ENCODE measurements at places on chromosomes 3 and 15.

DNA sequence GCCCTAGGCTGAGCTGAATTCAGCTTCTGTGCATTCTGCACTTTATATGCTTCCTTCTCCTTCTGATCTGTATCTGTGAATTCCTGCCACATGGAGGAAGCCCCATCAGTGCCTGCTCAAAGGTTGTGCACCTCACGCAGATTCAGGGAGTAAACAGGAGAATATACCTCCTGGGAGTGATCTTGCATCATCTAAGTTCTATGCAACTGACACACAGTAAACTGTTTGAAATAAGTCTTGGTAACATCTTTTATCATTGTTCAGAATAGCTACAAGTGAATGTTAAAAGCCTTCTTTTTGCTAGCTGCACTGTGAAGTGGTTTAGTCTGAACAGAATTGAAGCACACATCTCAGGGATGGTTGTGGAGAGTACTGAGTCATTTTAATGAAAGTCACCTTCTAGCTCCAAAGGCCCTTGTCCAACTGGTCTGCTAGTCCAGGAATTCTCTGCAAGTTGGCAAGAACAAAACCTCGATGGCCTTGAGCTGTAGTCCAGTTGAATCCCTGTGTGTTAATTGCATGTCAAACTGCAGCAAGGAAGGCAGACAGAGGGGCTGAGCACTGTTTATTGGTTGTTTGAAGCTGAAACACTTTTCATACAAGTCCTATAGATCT, 215.0 kb downstream of the WNT5A start:
- no peak for DNase-seq

- no peak for DNase-seq
Measured at GRCh38 chr3:101632586-101632985, 44.3 kb downstream of the ZBTB11 start.

DNA sequence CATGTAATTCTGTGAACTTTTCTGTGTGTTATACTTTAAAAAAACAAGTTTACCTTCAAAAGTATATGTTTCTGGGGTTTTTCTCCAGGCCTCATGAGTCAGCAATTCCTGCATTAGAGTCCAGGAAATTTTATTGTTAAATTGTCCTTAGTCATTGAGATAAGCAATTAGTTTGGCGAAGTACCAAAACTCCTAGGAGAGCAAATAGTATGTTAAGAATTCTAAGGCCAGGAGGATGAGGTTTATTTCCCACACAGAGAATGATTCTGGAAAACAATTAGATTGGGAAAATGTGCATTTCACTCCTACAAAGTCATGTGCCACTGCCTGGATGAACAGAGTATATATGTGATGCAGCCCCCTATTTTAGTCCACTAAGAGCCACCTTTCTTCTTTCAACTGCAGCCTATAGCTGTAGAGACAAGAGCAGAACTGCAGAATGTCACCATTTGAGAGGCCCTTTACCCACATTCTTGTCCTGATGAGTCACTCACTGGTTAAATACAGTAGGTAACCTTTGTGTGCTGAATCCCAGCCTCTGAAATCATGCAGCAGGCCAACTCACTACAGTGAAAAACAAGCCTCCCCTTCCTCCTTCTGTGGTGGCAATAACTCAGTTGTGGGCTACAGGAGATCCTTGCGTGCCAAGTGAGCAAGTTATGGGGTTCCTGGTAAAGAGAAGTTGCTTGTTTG, 452.8 kb upstream of the THBS1 start:
- no peak for DNase-seq

DNA sequence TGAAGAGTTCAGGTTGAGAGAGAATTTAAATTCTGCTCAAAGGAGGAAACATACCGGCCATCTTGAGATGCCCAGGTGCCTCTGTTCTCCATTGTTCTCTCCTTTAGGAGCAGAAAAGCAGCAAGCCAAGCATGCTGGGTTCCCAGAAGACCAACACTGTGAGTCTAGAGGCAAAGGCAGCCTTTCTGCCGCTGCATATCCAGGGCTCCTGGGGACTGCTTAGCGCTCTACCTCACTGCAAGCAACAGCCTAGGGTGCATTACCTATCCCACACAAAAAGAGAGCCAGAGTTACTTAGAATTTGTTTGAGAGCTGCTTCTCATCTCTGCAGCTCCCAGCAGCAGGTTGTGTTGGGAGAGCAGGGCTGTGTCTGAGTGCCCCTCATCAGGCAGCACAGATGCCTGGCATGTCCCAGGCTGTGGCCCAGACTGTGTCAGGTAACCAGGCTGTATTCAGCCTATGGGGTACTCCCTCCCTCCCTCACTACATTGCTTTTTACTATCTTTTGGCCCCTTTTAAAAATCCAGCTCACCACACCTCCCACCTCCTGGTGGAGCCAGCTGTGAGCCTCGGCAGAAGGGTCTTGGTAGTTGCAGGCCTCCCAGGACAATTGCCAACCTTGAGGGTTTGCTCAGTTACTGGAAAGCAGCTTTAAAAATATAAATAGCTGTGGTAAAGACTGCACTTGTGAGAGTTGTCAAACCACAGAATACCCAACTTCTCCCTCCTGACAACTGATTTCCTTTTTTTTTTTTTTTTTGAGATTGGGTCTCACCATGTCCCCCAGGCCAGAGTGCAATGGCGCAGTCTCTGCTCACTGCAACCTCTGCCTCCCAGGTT, 30.2 kb downstream of the BCL2L10 start:
- no peak for DNase-seq

- DNase-seq = no peak
Measured at GRCh38 chr3:186453531-186453930, 90.6 kb downstream of the CRYGS start.

DNA sequence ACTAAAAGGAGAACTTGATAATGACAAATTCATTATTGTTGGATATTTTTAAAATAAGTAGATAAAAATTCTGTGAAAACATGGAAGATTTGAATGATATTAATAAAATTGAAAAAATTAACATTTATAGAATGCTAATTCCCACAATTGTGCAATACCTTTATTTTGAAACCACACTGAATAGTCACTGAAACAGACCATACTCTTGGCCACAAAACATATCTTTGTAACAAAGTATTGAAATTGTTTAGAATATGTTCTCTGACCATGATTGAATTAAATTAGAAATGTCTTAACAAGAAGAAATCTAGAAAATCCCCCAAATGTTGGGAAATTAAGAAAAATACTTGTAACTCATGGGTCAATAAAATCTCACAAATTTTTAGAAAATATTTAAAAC, 49.2 kb downstream of the ARHGAP11B start:
- DNase-seq = no peak

DNA sequence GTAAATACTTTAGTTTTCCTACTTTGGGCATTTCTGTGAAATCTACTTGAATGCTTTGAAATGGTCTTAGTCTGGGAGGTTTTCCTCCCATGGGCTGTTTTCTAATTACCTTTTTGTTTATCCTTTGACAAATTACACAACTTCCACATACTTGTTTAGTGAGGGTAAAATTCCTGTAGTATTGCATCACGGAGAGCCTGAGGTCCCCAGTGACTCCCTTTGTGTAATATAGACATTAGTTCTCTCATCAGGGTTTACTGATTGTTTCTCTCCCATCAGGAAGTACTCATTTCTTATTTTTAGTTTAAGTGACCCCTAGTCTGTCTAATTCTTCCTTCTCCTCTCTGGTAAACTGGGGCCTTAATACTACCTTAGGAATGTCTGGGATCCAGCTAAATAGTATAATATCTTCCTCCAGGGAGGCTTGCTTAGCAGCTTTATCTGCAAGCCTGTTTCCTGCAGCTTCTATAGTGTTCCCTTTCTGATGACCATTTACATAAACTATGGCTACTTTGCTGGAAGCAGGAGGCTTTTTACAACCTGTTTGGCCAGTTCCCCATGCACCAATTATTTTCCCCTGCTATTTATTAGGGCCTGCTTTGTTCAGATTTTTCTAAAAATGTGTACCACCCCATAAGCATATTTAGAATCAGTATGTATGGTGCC, 87.2 kb upstream of the XCR1 start:
- DNase-seq = no peak

DNA sequence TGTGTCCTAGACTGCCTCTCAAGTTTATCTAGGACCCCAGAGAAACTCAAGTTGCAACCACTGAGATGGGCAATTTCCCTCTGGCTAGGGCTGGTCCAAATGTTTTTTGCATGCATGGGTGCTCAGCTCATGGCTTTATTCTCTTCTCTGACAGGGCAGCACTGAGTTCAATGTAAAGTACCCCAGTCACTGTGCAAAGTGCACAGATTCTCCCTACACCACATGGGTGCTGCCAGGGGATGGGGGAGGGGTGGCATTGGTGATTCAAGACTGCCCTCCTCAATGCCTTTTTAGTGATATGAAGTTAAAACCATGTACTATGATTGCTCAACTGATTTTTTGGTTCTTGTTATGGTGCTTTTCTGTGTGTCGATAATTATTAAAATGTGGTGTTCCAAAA, 14.8 kb upstream of the RAD51 start:
- DNase-seq = no peak

DNA sequence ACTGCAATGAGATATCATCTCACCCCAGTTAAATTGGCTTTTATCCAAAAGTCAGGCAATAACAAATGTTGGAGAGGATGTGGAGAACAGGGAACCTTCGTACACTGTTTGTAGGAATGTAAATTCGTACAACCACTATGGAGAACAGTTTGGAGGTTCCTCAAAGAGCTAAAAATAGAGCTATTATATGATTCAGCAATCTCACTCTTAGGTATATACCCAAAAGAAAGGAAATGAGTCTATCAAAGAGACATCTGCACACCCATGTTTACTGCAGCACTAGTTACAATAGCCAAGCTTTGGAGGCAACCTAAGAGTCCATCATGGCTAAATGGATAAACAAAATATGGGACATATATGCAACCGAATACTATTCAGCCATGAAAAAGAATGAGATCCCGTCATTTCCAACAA, 68.0 kb upstream of the HES1 start:
- no peak for DNase-seq

- DNase-seq = no peak
Measured at GRCh38 chr3:52463416-52463815, 8.0 kb downstream of the NISCH start.

DNA sequence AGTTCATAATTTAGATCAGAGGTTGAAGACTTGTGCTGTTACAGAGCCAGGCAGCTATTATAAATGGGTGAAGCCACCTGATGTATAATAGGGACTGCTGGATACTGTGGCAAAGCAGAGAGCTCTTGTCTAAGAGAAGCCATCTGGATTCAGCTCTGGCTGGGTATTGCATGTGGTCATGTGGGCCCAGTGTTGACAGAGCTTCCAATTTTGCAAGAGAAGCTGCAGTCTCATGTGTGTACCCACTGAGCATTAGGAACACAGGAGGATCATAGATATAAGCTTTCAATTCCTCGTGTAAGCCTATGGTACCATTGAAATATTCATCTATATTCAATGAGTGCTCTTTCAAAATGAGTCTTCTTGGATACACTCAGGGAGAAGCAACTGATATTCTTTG, 303.9 kb upstream of the SLCO3A1 start:
- peak; percentile 7 for DNase-seq

GRCh38 chr3:164094546-164094945, 983.8 kb downstream of the SI start:
- no peak for DNase-seq

DNA sequence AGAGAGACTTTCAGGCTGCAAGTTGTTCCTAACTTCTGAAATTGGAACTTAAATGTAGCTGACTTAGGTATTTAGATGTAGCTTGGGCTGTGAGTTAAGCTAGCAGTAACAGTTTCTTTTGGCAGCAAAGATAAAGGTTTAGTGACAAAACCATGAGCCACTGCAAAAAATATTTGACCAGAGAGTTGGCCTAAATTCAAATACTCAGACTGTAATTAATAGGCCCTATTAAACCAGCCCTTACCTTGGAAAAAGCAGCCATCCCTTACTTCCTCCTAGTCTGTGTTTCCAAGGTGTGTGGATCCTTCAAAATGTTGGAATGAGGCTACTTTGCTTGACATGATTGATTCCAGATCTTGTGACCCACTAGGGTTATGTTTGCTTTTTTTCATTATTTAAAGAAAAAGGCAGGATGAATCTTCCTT, 8.2 kb downstream of the TPM1 start:
- no peak for DNase-seq

DNA sequence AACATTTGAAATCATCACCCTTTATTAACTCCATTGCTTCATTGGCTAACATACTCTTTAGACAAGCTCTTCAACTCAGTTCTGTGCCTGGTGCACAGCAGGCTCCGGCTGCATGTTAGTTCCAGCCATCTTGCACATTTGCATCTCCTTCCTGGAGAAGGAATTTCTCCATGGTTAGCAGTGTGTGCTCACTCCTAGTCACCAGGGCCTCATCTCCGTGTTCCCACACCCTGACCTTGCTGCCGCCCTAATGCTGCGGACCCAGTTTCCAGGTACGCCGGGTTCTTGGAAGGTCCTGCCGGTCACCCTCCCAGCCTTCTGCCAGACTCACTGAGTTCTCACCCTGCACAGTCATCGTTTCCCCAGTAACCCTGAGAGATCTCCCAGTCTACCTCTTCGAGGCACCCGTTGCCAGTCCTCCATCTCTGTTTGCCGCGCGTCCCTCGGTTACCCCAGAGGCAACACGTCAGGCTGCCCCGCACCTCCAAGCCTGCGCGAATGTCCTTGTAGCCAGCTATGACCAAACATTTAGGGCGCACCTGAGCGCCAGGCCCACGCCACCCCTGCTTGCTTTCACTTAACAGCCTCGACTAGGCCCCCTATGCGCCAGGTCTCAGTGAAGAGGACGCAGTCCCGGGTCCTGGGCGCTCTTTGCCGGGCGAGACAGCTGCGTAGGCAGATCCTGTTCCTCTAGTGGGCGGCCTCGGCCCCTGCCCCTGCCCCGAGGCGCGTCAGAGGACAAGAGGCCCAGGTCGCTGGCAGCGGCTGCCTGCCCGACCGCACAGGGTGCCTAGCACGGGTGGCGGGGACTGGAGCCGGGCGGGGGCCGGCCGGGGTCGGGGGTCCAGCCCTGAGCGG, 747 bp upstream of the ZNF592 start:
- no peak for DNase-seq

DNA sequence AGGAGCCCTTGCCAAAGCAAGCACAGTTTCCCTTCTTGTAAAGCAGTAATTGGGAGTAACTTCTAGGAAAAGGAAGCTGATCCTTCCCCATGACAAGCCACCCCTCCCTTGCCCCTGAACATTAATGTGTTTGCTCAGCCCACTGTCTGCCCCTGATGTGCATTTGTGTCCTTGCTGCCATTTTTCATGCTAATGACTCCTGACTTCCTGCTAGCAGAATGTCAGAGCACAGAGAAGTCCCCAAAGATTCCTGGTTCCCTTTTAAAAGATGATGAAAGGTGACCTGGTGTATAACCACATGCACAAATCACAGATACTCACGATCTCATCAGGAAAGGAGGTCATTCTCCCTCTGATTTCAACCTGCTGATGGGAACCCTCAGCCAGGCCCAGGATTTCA, 44.2 kb upstream of the WNT5A start:
- no peak for DNase-seq

GRCh38 chr3:128060473-128061381, 8.5 kb downstream of the SEC61A1 start:
- DNase-seq = no peak

Data from NCI-H524 treated with DMSO at 0.1 percent for 48 hours (cell line).